Ovary (tissue), 10 donors: ENCODE measurements at places on chromosomes 16 and 17. TPM values are rescaled to one million over a fixed set of nuclear protein-coding genes. Genes with fewer than 3 reads are reported as not detected.

Gene ST3GAL2
- total RNA-seq: 13.6 TPM

Gene ZNF19
- total RNA-seq: 3.7 TPM

- H3K27ac ChIP-seq: no peak overlapping the region
- no peak overlapping the region for H3K4me3 ChIP-seq
- no peaks in the 10 kb centered on the region for H3K36me3 ChIP-seq
- no peak for DNase-seq
Observed at GRCh38 chr17:35314415-35315216, 58.8 kb downstream of the SLFN11 start.

- H3K4me3 ChIP-seq: no peak overlapping the region
- DNase-seq: no peak
- peaks cover 16% of the 10 kb centered on the region for H3K4me1 ChIP-seq
Observed at GRCh38 chr16:56851671-56852400, 13.2 kb upstream of the SLC12A3 start.

GRCh38 chr17:63984236-63984635 lies 11.5 kb upstream of the SCN4A start:
- DNase-seq: no peak
- H3K27me3 ChIP-seq: no peaks in the 10 kb centered on the region
- H3K4me3 ChIP-seq: no peak overlapping the region

- H3K36me3 ChIP-seq: no peaks in the 10 kb centered on the region
- H3K27ac ChIP-seq: no peak overlapping the region
- H3K27me3 ChIP-seq: no peaks in the 10 kb centered on the region
- peaks cover 3% of the 10 kb centered on the region for H3K4me1 ChIP-seq
- H3K4me3 ChIP-seq: no peak overlapping the region
Observed at GRCh38 chr16:29757950-29758466, 12.2 kb upstream of the C16orf54 start.

DNA sequence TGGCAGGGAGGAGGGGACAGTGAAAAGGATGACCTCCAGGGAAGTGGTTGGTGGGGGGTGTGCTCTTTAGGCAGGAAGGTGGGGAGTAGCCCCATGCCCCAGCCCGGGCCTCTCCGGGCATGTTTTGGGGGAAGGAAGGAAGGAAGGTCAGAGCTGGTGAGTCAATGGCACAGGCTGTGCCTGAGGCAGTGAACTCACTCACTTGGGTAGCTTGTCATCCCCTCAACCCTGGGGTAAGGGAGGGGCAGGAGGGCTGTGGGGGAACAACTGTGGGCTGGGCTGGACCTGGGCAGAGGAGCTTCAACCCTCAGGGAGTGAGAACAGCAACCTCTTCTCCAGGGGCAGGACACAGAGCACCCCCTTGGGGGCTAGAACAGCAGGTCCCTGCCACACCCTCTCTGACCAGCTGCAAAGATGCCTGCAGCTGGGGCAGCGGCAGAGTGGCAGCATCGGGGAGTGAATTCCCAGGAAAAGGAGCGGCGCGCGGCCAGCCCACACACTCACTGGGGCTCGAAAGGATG lies 6.3 kb downstream of the CSF3 start:
- peak overlapping the region; percentile 41 for H3K27ac ChIP-seq
- H3K4me1 ChIP-seq: peaks cover 23% of the 10 kb centered on the region
- H3K36me3 ChIP-seq: no peaks in the 10 kb centered on the region
- H3K27me3 ChIP-seq: no peaks in the 10 kb centered on the region
- DNase-seq: peak; percentile 59

- H3K4me1 ChIP-seq: no peaks in the 10 kb centered on the region
- no peak overlapping the region for H3K27ac ChIP-seq
- no peak overlapping the region for H3K4me3 ChIP-seq
- DNase-seq: no peak
Observed at GRCh38 chr16:25614716-25615265, 77.0 kb upstream of the HS3ST4 start.
